T-cell (primary cell): ENCODE measurements at places on chromosomes 3 and 15. TPM values are rescaled to one million over a fixed set of nuclear protein-coding genes. Genes with fewer than 3 reads are reported as not detected.

Gene GPR62
- total RNA-seq: not detected

Gene THRB
- total RNA-seq: not detected

Gene SLCO2A1
- total RNA-seq: not detected

Gene TOP2B
- total RNA-seq: 133 TPM

Gene CRTC3
- total RNA-seq: 88.3 TPM

Gene EIF3J
- 64.4 TPM for total RNA-seq

Gene TIMP4
- total RNA-seq: not detected

Gene TM6SF1
- total RNA-seq: 2.1 TPM

Gene LYSMD4
- 17.6 TPM for total RNA-seq

Gene SYNPR
- total RNA-seq: not detected

Gene SEC61A1
- 135 TPM for total RNA-seq

Gene NDUFB5
- total RNA-seq: 56.1 TPM

Gene TIGIT
- 38.0 TPM for total RNA-seq

- H3K27ac ChIP-seq: no peak overlapping the region
- DNase-seq: no peak
- H3K27me3 ChIP-seq: no peaks in the 10 kb centered on the region
- H3K4me3 ChIP-seq: no peak overlapping the region
- peaks cover 11% of the 10 kb centered on the region for H3K4me1 ChIP-seq
Observed at GRCh38 chr15:85615930-85616329, 178.8 kb downstream of the KLHL25 start.

- no peaks in the 10 kb centered on the region for H3K4me1 ChIP-seq
- no peak for DNase-seq
- H3K4me3 ChIP-seq: no peak overlapping the region
- H3K36me3 ChIP-seq: no peaks in the 10 kb centered on the region
- no peak overlapping the region for H3K27ac ChIP-seq
- peaks cover 9% of the 10 kb centered on the region for H3K27me3 ChIP-seq
Observed at GRCh38 chr3:149638228-149639092, 19.4 kb downstream of the WWTR1 start.

DNA sequence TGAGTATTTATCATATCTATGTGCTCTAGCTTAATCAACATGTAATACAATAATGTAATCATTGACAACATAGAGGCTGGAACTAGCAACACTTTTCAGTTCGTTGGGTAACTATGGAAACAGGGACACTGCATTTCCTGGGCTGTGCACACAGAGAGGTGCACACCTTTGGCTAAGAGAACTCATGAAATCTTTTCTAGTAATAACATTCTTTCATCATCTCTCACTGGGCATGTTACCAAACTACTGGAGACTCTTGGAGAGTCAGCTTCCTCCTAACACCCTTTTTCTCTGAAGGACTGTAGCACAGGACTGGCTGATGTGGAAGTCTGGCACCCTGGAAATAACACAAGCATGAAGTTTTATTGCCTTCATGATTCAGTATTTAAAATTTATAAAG lies 135.6 kb downstream of the KCNMB2 start:
- no peaks in the 10 kb centered on the region for H3K27me3 ChIP-seq
- H3K27ac ChIP-seq: no peak overlapping the region
- no peaks in the 10 kb centered on the region for H3K4me1 ChIP-seq
- DNase-seq: no peak

GRCh38 chr3:125132815-125133214 lies 77.0 kb upstream of the HEG1 start:
- no peaks in the 10 kb centered on the region for H3K27me3 ChIP-seq
- H3K4me3 ChIP-seq: no peak overlapping the region
- H3K27ac ChIP-seq: no peak overlapping the region
- DNase-seq: no peak
- no peaks in the 10 kb centered on the region for H3K36me3 ChIP-seq

DNA sequence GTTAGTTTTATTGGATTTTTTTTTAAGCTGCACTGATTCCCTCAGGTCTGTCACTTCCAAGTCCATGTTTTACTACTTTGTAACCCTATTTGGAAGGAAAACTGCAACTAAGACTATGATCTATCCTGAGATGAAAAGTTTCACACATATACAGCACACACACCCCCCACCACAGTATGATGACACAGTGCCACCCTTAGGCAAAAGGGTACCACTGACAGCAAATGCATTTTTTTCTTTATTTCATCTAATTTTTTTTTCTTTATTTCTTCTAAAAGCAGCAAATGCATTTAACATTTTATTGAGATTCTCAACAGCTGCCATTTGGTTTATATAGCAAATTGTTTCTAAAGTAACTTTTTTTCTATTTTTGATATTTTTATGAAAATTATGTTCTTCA lies 21.2 kb downstream of the NGRN start:
- no peaks in the 10 kb centered on the region for H3K36me3 ChIP-seq
- no peak overlapping the region for H3K27ac ChIP-seq
- DNase-seq: peak; percentile 45
- no peaks in the 10 kb centered on the region for H3K4me1 ChIP-seq

- no peaks in the 10 kb centered on the region for H3K36me3 ChIP-seq
- no peaks in the 10 kb centered on the region for H3K4me1 ChIP-seq
- no peak overlapping the region for H3K4me3 ChIP-seq
- no peaks in the 10 kb centered on the region for H3K27me3 ChIP-seq
- DNase-seq: no peak
- no peak overlapping the region for H3K27ac ChIP-seq
Observed at GRCh38 chr15:93296759-93297500, 207.9 kb upstream of the RGMA start.

GRCh38 chr3:82100378-82100777 lies 338.9 kb upstream of the GBE1 start:
- H3K4me1 ChIP-seq: no peaks in the 10 kb centered on the region
- H3K27ac ChIP-seq: no peak overlapping the region
- H3K27me3 ChIP-seq: no peaks in the 10 kb centered on the region
- no peak for DNase-seq
- no peaks in the 10 kb centered on the region for H3K36me3 ChIP-seq

DNA sequence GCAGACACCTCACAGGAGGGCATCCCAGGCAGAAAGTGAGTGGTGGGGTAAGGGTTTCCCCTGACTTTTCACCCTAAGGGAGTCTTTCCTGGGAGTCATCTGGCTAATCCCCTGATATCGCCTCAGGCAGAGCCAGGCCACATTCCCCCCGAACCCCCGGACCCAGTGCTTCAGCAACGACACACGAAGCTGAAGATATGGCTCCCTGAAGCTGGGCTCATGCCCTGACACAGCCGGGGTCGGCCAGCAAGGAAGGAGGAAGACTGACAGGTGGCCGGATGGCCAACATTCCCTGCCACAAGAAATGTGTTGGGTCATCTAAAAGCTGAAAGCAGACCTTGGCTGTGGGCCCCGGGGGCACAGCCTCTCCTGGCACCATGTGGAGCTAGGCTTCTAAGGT lies 14.4 kb downstream of the CHST13 start:
- H3K4me1 ChIP-seq: no peaks in the 10 kb centered on the region
- H3K27ac ChIP-seq: no peak overlapping the region
- no peak overlapping the region for H3K4me3 ChIP-seq
- H3K27me3 ChIP-seq: no peaks in the 10 kb centered on the region
- no peaks in the 10 kb centered on the region for H3K36me3 ChIP-seq

DNA sequence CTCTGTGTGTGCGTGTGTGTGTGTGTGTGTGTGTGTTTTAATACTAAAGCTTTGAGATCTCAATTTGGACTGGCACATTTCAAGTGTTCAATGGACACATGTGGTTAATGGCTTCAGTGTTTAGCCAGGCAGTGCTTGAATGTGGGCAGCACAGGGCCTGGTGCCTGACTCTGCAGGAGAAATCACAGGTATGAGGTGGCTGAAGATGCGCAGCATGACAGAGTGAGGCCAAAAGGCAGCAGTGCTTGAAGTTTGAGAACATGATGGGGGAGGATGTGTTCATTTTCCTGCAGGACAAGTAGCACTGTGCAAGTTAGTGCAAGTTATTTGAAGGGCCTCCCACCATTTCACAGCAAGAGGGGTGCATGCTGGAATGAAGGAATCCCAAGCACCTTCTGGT lies 620.5 kb upstream of the TBL1XR1 start:
- H3K4me3 ChIP-seq: no peak overlapping the region
- DNase-seq: no peak
- no peak overlapping the region for H3K27ac ChIP-seq
- no peaks in the 10 kb centered on the region for H3K27me3 ChIP-seq

GRCh38 chr3:31673950-31674349 lies 141.2 kb downstream of the STT3B start:
- no peak overlapping the region for H3K27ac ChIP-seq
- no peaks in the 10 kb centered on the region for H3K4me1 ChIP-seq
- H3K27me3 ChIP-seq: no peaks in the 10 kb centered on the region
- no peaks in the 10 kb centered on the region for H3K36me3 ChIP-seq

- H3K36me3 ChIP-seq: peaks cover 64% of the 10 kb centered on the region
- no peak for DNase-seq
- H3K4me3 ChIP-seq: no peak overlapping the region
- H3K4me1 ChIP-seq: no peaks in the 10 kb centered on the region
- no peaks in the 10 kb centered on the region for H3K27me3 ChIP-seq
Observed at GRCh38 chr15:34252545-34252944, 27.7 kb downstream of the EMC4 start.

- H3K4me1 ChIP-seq: peaks cover 36% of the 10 kb centered on the region
- H3K4me3 ChIP-seq: no peak overlapping the region
- H3K36me3 ChIP-seq: no peaks in the 10 kb centered on the region
- no peaks in the 10 kb centered on the region for H3K27me3 ChIP-seq
- DNase-seq: no peak
Observed at GRCh38 chr3:112675943-112676535, 35.1 kb upstream of the CCDC80 start.

DNA sequence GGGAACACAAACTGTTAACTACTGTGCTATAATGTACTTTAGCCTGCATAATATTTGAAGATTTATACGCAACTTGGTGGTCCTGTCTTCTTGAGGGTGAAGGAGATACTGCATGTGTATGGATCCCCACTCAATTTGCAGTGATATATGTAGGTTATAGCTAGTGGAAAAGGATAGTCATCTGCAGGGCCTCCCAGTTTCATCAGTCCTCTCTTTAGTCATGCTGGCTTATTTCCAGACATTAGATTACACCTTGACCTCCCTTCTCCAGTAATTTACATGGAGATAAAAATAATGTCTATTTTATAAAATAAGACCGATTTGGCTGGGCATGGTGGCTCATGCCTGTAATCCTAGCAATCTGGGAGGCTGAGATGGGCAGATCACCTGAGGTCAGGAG lies 3.7 kb downstream of the NR1D2 start:
- peaks cover 2% of the 10 kb centered on the region for H3K36me3 ChIP-seq
- no peaks in the 10 kb centered on the region for H3K27me3 ChIP-seq
- H3K4me1 ChIP-seq: peaks cover 37% of the 10 kb centered on the region
- DNase-seq: no peak

- no peaks in the 10 kb centered on the region for H3K36me3 ChIP-seq
- no peak overlapping the region for H3K4me3 ChIP-seq
- peaks cover 2% of the 10 kb centered on the region for H3K4me1 ChIP-seq
- H3K27me3 ChIP-seq: no peaks in the 10 kb centered on the region
- no peak overlapping the region for H3K27ac ChIP-seq
Observed at GRCh38 chr15:55532944-55533343, 24.9 kb upstream of the DNAAF4 start.

- H3K27ac ChIP-seq: no peak overlapping the region
- H3K4me1 ChIP-seq: peaks cover 2% of the 10 kb centered on the region
- no peak for DNase-seq
- H3K4me3 ChIP-seq: no peak overlapping the region
Observed at GRCh38 chr15:60120100-60120499, 116.0 kb downstream of the FOXB1 start.

GRCh38 chr3:128152419-128153155 lies 694 bp upstream of the EEFSEC start:
- peak overlapping the region; percentile 78 for H3K27ac ChIP-seq
- peak overlapping the region; percentile 66 for H3K4me3 ChIP-seq
- H3K36me3 ChIP-seq: no peaks in the 10 kb centered on the region
- H3K4me1 ChIP-seq: peaks cover 22% of the 10 kb centered on the region

GRCh38 chr3:54212723-54213122 lies 90.4 kb downstream of the CACNA2D3 start:
- H3K36me3 ChIP-seq: no peaks in the 10 kb centered on the region
- H3K4me3 ChIP-seq: no peak overlapping the region
- no peak for DNase-seq
- H3K27me3 ChIP-seq: peaks cover 6% of the 10 kb centered on the region
- H3K27ac ChIP-seq: no peak overlapping the region

GRCh38 chr3:135018149-135018923 lies 223.3 kb downstream of the EPHB1 start:
- no peaks in the 10 kb centered on the region for H3K27me3 ChIP-seq
- H3K4me1 ChIP-seq: no peaks in the 10 kb centered on the region
- no peak overlapping the region for H3K4me3 ChIP-seq
- no peak for DNase-seq

DNA sequence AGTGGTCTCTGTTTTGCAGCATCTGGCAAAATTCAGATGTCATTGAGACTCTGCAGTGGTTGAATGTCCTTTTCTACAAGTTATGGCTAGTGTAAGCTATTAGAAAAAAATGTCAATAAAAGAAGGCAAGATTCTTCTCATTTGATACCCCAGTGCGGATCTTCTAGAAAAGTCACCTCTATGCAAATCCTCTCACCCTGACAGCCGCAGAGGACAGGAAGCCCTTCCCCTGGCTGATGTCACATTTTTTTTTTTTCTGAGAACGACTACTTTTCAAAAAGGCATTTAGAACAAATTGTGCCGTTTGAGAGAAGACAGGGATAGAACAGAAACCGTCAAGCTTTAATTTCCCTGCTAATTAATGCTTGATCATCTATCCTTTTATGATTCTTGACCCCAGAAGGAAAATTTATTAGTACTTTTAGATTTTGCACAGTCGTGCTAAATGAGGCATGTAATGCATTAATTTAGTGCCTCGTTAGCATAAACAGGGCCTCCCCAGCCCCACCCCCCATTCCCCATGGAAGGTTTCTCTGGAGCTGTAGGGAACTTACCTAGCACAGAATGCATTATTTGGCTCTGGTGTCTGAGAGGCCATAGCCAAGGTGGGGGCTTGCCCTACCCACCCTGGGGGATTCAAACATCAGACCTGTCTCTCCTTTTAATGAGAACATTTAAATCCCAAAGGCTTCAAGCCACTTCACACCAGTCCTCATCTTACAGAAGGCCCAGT lies 183.8 kb downstream of the OPA1 start:
- H3K27ac ChIP-seq: no peak overlapping the region
- no peak for DNase-seq
- no peak overlapping the region for H3K4me3 ChIP-seq
- H3K27me3 ChIP-seq: peaks cover 2% of the 10 kb centered on the region

- no peak overlapping the region for H3K4me3 ChIP-seq
- H3K36me3 ChIP-seq: no peaks in the 10 kb centered on the region
- H3K27ac ChIP-seq: no peak overlapping the region
- no peaks in the 10 kb centered on the region for H3K27me3 ChIP-seq
Observed at GRCh38 chr15:47862402-47862801, 145.1 kb downstream of the SEMA6D start.
